ENCODE measurements at places on chromosomes 6 and 20.

- DNase-seq = no peak
These were observed 125.1 kb upstream of the SOX4 start for GRCh38 chr6:21468461-21468860.

- no peak for DNase-seq
These were observed 1.8 kb downstream of the CHMP4B start for GRCh38 chr20:33812908-33813462.

- no peak for DNase-seq
These were observed 19.1 kb downstream of the AFDN start for GRCh38 chr6:167845856-167846255.

DNA sequence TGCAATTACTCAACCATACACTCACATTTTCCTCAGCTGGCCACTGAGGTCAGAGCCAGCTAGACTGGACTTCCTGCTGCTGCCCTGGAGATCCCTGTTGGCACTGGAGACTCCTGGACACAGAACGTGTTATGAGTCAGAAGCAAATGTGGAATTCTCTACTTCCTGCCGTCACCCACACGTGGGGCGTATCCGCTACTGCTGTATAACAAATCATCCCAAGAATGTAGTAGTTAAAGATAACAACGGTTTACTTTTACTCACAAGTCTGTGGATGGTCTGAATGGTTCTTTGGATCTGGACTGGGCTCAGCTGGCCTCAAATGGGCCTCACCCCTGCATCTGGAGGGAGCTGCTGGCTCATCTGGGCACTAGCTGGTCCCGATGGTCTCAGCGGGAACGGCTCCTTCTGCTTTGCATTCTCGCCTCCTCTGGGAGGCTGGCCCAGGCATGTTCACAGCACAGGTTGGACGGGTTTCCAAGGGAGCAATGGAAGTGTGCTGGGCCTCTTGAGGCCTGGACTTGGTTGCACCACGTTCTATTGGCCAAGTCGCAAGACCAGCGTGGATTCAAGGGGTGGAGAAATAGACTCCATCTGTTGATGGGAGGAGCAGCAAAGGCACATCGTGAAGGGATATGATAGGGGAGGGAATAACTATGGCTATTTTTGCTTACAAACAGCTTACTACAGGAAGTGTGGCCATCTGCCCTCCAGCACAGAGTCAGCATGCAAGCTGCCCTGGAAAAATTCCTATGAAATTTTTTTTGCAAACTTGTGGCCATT, 118.5 kb downstream of the SNX5 start:
- DNase-seq = no peak

- DNase-seq = no peak
These were observed 72.6 kb upstream of the THBS2 start for GRCh38 chr6:169326067-169326799.
